Kidney capillary endothelial cell (primary cell): ENCODE measurements at places on chromosomes 7 and 10.

- DNase-seq = no peak
Observed at GRCh38 chr10:94131885-94132284, 138.2 kb downstream of the PLCE1 start.

DNA sequence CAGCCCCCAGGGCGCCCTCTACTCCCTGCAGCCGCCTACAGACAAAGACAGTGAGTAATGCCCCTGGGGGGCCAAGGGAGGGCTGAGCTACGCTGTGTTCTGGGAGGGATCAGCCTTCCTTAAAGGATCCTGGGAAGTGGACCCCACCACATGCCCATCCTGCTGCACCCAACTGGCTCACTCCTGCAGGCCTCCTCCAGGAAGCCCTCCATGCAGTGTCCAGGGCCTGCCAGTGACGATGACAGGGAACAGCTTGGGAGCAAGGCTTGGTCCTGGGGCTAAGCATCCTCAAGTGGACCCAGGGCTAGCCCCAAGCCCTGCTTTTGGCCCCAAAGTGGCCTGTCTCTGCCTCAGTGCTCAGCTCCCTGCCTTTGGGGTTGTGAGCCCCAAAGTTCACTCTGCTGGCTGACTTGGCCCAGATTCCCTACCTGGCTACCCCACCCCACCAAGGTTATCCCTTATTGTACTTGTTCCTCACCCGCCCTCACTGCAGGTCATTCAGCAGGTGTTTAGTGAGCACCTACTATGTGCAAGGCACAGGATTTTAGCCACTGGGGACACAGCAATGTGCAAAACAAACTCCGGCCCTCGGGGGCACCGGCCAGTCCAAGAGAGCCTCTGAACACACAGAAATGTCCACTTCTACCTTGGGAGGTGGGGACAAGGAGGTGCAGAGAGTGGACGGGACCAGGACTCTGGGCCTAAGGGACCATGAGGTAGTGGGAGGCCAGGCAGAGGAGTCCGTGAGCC is 83.5 kb downstream of the MYL10 start:
- no peak for DNase-seq

DNA sequence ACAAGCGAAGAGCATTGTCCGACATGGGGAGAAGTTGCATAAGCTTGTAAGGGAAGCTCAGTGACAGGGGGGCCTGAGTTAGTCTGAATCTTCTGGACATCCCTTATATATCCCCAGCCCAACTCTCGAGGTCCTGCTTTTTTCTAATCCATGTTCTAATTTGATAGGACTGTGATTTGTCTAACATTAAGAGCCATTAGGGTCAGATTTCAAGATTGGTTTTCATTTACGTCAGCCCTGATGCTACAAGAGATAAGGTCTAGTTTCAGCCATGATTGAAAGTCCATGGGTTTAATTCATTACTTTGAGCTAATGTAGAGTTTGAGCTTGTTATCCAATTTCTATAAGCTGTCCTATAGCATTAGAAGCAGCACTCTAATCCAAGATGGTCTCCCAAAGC is 20.3 kb downstream of the TLX1 start:
- DNase-seq = no peak

DNA sequence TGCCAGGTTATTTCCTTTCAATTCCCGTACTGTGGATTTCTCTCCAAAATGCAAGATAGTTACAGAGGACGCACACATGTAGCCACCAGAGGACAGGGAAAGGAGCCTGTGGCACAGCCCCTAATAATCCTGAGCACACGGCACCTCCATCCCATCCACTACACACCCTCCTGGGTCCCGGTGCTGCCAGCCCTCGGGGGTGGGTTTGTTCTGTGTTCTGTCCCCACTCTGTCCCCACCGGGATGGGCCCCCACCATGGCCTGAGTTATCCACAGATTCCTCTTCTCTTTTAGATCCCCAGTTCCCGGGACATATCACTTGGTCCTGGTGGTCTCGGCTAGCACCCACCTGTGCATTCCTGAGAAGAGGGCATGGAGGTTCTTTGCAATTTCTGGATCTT is 196.9 kb upstream of the PPP2R2D start:
- DNase-seq = no peak

- peak; percentile 1 for DNase-seq
Observed at GRCh38 chr7:146115851-146116520, 615 bp upstream of the CNTNAP2 start.

- DNase-seq = no peak
Observed at GRCh38 chr7:69419934-69420333, 178.3 kb upstream of the AUTS2 start.

DNA sequence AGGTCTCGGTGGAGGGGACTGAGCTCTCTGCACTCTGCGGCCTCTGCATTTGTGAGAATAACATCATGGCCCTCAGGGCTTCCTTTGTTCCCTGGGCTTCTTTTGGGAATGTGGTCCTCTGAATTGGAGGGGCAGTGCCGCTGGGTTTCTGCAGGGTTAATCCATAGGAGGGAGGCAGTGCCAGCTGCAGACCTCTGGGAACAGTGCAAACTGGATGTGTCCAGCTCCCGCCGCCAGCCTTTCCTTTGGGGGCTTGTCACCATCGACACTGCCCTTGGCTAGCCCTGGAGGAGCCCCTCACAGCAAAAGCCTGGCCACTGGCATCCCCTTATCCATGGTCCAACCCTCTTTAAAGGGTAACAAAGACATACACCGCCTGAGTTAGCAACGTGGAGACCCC is 174.0 kb downstream of the WDR37 start:
- no peak for DNase-seq

- DNase-seq = no peak
Observed at GRCh38 chr7:5421714-5422395, 1.8 kb downstream of the TNRC18 start.

DNA sequence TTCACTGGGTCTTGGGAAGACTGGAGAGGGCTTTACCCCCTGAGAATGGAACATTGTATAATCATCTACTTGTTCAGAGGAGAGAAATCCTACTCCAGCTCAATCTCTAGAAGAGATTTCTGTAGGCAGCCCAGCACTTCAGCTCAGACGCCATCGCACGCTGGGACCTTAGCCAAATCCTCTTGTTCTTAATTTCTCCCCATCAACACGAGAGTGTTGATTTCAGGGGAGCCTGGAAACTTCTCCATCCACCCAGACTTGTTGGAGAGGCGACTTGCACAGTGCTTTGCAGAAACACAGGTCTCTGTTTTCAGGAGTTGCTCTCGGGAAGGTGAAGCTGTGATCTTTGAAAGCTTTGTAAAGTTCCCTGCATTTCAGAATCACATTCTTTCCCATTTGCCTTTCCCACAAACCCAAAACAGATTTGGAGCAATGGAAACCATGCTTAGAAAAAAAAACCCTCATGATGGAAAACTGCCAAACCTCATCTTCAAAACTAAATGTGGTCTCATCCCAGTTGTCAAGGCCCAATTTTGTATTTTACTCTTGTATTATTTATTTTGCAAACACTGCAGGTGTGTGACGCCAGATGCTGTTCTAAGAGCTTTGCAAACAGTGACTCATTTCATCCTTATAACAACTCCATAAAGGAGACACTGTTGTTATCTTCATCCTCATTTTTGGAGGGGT is 60.9 kb downstream of the CALML3 start:
- DNase-seq = no peak

DNA sequence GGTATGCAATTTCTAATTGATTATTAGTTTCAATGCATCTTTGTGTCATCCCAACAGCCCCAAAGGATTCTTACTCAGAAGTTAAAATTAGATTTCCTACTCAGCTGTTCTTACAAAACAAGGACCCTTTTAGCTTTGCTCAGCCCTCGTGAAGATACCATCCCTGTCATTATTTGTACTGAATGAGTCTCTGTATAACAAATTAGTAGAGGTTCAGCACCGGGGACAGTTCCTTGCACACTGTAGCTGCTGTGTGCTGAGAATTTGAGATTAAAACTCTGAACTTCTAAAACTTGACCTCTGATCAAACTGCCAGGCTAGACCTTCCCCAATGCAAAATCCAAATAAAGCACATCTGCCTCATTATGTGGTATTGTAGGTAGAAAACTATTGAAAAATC is 299.1 kb downstream of the LHFPL3 start:
- DNase-seq = peak; percentile 26

DNA sequence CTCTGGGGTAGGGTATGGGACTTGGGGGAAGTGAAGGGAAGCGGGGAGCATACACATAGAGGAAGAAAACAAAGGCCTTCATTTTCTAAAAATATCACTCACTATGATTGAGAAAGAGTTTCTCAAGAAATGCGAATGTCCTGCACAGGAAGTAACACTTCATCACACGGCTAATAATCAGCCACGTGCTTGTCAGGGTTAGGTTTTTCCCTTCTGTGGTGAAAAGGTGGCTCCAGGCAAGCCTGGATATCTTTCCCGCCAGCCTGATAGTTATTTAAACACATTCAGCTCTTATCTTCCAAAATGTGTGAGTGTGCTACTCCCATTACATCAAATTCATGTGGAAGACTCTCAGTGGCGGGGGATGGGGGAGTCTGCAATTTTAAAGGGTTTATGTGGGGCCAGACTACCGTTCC is 166.4 kb upstream of the ADO start:
- DNase-seq = no peak

DNA sequence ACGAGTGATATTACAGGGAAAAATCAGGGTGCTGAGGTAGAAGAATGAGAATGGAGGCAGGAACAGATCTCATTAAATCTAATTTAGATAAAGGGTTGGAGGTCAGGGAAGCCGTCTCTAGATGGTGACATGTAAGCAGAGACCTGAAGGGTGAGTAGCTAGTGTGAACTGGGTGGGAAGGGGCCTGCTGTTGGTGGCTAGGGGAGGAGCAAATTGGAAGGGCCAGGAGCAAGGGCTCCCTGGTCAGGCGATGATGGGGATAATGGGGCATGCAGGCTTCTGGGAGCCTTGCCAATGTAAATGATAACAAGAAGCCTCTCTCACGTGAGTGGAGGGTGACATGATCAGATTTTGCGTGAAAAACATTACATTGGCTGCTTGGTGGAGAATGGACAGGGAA is 76.3 kb downstream of the WDFY4 start:
- no peak for DNase-seq

DNA sequence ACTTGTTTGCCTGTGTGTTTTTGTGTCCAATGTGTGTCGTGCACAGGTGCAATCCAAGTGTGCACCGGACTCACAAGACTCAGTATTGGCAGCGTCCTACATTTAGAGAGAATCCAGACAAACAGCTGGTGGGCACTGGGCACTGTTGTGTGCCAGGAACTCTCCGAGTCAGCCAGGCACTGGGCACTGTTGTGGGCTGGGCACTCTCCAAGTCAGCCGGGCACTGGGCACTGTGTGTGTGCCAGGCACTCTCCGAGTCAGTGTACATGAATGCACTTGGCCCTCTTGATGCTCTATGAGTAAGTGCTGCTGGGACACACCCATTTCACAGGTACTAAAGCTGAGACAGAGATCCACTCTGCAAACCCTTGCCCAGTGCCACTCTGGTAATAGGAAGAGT is 303.5 kb downstream of the PTPRN2 start:
- no peak for DNase-seq

- no peak for DNase-seq
Observed at GRCh38 chr7:111783854-111784253, 221.6 kb upstream of the IMMP2L start.

- DNase-seq = no peak
Observed at GRCh38 chr10:43749940-43750552, 101.4 kb upstream of the ZNF32 start.

DNA sequence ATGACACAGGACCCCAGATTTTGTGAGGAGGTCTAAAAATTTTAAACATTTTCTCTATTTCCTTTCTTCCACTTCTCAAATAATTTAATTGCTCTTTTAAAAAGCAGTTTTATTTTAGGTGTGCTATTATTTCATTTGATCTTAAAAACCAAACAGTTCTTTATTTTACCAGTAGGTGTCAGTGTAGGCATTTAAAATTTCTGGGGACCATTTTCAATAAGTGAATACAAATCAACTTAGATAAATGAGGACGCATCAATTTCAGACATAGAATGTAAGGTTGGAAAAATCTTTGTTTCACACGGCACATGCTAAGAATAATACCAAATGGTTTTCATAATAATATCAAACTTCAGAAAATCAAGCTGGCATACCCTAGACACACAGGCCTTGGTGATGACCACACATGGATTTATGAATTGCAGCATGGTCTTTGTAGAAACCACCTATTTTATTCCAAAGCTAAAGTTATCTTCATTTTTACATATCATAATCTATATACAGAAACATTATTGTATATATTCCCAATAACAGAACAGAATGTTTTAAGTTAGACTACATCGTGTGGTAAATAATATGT is 127.6 kb upstream of the SLC26A5 start:
- peak; percentile 58 for DNase-seq

DNA sequence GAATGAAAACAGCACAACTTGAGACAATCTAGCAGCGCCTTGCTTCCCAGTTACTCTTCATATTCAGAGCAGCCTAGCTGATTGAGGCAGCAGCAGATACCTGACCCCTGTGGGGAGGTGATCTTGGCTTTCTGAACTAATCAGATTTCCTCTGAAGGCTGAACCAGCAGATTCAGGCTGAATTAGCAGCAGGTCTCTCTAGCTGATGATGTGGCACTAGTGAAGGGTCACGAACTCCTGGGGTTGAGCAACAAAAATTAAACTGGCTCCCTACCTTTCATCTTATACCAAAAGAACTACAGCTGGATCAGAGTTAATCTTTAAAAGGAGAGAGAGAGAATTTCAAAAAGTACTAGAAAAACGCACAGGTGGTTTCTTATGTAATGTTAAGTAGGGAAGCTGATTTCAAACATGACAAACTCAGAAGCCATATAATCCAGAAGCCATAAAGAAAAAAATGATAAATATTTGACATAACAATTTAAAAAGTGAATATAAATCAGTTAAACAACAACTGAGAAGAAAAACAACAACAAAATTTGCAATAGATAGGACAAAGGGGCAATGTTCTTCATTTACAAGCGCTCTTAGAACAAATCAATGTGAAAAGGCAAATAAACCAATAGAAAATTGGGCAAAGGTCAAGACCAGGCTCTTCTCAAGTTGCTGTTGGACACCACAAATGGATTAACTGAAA is 13.5 kb downstream of the SLC25A13 start:
- DNase-seq = no peak

- DNase-seq = no peak
Observed at GRCh38 chr10:68032113-68032512, 43.0 kb downstream of the HERC4 start.

DNA sequence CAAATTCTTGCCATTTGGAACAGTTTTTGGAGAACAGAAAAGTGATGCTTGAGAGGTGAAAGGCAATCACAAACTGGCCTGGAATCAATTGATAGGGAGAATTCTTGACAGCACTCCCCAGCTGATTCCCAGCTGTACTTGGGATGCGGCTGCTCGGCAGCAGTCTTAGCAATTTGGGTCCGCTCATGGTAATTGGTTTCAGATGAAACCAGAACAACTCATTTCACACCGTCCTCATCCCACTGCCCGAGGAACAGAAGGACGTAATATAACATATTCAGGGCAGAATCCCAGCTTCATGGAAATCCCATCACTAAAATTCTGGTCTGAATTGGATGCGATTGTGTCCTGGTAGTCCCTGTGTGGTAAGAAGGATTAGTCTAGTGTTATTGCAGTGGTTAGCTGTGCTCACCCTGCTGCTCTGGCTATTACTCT is 223.3 kb upstream of the FERD3L start:
- no peak for DNase-seq
